ENCODE measurements at places on chromosomes 16 and 17.

GRCh38 chr17:55743103-55743679, 7.7 kb upstream of the PCTP start:
- DNase-seq: no peak

DNA sequence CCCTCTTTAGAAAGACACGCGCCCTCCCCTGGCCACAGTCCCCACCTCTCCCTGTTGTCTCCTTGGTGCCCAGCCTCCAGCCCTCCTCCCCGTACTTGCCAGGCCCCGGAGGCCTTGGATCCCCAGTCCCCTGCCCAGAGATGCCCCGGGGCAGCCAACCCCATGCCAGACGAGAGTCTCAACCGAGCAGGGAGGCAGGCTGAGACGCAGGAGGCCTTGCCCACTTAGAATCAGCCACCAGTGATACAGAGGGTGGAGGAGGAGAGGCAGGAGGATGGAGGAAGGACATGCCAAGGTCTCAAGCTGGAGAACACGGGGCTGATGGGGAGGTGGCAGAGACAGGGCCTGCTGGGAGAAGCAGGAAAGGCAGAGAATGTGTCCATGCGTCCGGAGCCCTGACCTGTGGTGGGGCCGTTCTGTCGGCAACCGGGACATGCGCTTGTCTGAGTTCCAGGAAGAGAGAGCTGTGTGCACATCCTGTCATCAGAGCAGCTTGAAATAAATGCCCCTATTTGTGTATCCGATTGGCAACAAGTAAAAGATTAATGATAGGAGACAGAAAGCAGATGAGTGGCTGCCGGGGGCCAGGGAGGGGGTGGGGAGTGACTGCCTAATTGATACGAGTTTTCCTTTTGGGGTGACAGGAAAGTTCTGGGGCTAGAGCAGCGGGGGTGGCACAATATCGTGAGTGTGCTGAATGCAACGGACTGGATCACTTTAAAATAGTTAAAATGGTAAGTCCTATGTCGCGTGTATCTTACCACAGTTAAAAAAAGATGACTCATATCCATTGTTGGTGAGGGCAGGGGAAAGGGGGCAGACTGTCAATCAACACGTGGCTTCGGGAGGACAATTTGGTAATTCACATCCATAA, 44.7 kb upstream of the MEAK7 start:
- DNase-seq: peak; percentile 20

DNA sequence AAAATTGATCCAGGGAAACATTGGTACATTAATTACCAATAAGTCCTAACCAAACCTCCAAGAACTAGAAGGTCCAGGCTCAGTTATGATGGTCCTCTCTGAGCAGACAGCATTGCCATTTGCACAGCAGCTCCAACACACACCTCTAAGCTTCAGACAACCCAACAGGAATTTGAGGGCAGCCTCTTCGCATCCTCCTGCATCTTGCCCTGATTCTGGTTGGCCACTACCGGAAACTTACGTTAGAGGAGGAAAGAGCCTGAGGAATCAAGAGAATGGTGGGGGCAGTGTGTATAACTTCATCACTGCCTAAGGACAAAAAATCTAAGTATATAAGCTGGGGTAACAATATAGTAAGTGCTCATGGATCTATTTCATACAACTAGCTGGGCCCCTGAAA, 15.7 kb downstream of the FAM117A start:
- no peak for DNase-seq

- no peak for DNase-seq
Observed at GRCh38 chr16:55947366-55947765, 72.2 kb upstream of the CES5A start.

GRCh38 chr17:81459224-81459623, 53.4 kb downstream of the ACTG1 start:
- DNase-seq: no peak

- no peak for DNase-seq
Observed at GRCh38 chr17:14304773-14305517, 4.1 kb downstream of the HS3ST3B1 start.

DNA sequence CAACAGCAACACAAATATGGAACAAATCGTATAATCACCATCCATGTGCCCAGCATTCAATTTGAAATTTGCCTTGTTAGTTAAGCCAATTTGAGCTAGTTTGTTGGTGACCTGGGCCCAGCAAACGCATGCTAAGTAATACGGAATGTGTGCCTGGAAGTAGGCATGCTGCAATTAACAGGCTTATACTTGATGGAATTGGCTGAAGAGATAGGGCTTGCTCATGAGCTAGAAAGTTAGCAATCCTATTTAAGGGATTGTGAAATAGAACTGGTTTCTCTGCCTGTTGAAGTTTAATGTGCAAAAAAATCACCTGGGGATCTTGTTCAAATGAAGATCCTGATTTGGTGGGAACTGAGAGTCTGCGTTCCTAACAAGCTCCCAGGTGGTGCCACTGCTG, 8.5 kb upstream of the LPO start:
- no peak for DNase-seq

DNA sequence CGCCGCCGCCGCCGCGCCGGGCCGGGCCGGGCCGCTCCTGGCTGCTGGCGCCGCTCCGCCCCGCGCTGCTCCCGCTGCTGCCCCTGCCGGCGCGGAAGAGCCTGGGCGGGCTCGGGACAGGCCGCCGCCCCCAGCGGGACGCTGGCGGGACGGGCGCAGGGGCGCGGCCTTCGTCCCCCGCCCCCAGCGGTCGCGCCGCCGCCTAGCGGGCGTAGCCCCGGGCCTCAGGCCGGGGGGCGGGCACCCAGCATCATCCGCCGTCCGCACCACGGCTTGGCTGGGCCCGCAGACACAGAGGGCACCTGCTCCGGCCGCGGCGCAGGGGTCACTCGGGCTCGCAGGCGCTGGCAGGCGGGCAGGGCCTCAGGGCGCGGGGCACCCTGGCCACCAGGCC, at the start of gene AMFR:
Gene AMFR, minus strand, starts transcription at position 107 of the 394 bp plus-strand sequence. CDS start 218 bp downstream, outside the sequence.
- DNase-seq: peak; percentile 50

GRCh38 chr17:43003542-43004172, 2.9 kb upstream of the IFI35 start:
- no peak for DNase-seq

GRCh38 chr16:17828012-17828411, 357.3 kb upstream of the XYLT1 start:
- no peak for DNase-seq

GRCh38 chr16:13958474-13958873, 38.5 kb downstream of the ERCC4 start:
- no peak for DNase-seq

- DNase-seq: no peak
Observed at GRCh38 chr16:67256701-67257230, 8.0 kb downstream of the SLC9A5 start.

Measured in T follicular helper cell (primary cell).